ENCODE measurements at places on chromosomes 12 and 14. TPM values are rescaled to one million over a fixed set of nuclear protein-coding genes. Genes with fewer than 3 reads are reported as not detected.
A peak's percentile ranks its signal among the peaks of the same experiment; 100 is the strongest.

PARP2 gene
- total RNA-seq, result 40.0 TPM

- no peak for DNase-seq
Measured at GRCh38 chr12:99706736-99707473, 59.4 kb downstream of the GARIN6 start.

- no peak for DNase-seq
Measured at GRCh38 chr14:29803045-29803444, 124.6 kb downstream of the PRKD1 start.

- DNase-seq, result no peak
Measured at GRCh38 chr12:51749206-51749985, 99.1 kb downstream of the FIGNL2 start.

DNA sequence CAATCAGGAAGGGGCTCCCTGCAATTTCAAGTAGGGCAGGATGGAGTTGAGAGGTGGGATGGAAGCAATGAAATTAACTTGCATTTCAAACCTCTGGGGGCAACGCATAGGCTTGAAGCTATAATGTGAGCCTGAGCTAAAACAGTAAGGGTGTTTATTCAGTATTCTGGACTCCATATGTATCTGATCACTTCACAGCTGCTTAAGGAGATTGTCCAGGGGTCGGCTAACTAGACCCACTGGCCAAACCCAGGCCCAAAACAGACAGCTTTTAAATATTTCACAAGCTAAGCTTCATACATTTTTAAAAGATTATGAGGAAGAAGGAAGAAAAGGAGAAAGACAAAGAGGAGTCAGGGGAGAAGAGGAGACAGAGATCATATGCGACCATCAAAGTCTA, 6.8 kb upstream of the SERPINA3 start:
- DNase-seq, result no peak

- no peak for DNase-seq
Measured at GRCh38 chr12:13372386-13372785, 175.9 kb downstream of the EMP1 start.

DNA sequence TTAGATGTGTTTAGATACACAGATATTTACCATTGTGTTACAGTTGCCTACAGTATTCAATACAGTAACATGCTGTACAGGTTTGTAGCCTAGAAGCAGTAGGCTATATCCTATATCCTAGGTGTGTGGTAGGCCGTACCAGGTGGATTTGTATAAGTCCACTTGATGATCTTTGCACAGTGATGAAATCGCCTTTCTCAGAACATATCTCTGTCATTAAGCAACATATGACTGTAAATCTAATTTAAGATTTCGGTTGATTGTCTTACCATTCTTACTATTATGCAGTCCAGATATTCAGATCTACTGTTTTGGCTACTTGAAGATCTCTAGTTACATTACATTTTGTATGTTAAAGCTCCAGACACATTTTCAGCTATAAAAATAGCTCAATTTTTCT, 39.8 kb downstream of the ERC1 start:
- DNase-seq, result no peak

P2RX7 gene
- total RNA-seq, result 0.10 TPM

DNA sequence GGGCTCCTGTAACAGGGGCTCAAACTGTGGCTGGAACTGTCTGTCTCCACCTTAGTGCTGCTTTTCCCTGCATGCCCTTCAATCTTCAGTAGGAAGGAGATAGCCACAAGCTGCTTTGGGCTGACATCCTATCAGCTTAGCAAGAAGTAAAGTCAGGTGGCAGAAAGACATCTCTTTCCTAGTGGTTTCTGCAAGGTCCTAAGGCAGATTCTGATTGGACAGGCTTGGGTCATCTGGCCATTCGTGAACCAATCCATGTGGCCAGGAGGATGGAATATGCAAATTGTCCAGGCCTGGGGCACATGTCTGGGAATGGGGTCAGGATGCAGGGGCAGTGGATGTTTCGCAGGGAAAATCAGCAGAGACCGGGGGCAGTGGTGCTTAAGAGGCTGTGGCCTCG, 5.2 kb downstream of the RITA1 start:
- peak; percentile 23 for DNase-seq

DNA sequence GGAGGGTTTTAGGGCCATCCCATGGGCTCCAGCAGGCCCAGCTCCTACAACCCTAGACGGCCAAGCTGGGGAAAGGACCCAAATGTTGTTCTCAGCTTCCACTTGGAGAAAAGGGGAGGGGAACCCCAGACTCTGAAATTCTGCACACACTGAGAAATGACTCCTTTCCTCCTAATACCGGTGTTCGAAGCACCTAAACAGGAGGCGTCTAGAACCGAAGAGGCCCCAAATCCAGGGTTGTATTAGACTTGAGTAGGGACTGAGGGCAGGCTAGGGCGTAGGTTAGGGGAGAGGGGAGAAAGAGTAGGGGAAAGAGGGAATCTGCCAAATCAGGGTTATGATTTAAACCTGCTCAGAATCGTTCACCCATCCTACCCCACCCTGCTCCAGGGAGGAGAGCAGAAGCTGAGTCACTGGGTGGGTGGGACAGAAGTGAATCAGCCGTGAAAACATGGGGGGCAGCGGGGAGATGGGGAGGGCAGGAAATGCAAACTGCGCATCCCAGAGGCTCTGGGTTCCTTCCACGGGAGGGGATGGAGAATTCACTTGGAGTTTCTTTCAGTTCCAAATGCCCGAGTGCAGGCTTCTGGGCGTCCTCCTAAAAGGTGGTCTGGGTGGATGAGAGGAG, 1.0 kb downstream of the IGFBP6 start:
- no peak for DNase-seq

GRCh38 chr12:94047781-94048567, 100.4 kb upstream of the PLXNC1 start:
- peak; percentile 99 for DNase-seq

DNA sequence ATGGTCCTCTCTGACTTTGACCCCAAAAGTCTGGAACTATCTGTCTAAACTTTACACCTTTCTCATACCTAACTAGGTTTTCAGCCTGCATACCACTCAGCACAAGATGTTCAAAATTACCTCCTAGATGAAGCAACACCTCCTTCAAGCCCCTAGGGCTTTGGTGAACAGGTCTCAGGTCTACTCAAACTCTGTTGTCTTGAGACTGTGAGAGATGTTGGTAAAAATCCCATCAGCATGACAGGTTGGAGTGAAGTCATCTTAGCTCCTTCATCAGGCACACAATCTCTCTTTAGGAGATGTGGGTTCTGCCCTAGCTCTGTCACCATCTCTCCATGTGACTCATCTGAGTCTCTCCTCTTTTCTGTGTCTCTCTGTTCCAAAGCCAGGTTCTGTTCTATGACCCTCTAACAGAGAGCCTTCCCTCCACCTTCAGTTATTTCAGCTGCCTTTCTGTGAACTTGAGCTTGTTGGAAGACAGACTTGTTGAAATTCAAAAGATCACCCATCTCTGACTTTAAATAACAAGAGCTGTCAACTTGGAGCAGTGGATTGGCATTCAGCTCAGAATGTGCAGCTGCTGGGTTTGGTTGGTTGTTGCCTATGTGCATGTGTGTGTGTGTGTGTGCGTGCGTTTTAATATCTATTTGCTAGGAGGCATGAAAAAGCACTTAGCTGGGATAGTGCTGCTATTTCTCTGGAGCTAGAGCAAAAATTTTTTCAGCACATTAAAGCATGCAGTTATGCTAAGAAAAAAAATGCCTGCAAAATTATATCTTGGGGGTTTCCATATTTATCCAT, 130.7 kb downstream of the CRACR2A start:
- DNase-seq, result no peak

GRCh38 chr14:54148251-54148650, 191.6 kb upstream of the BMP4 start:
- no peak for DNase-seq

NOVA1 gene
- total RNA-seq, result 0.03 TPM

All from foreskin keratinocyte (primary cell).